ENCODE measurements at places on chromosomes 12 and 14. TPM values are rescaled to one million over a fixed set of nuclear protein-coding genes. Genes with fewer than 3 reads are reported as not detected.
A peak's percentile ranks its signal among the peaks of the same experiment; 100 is the strongest.

DNA sequence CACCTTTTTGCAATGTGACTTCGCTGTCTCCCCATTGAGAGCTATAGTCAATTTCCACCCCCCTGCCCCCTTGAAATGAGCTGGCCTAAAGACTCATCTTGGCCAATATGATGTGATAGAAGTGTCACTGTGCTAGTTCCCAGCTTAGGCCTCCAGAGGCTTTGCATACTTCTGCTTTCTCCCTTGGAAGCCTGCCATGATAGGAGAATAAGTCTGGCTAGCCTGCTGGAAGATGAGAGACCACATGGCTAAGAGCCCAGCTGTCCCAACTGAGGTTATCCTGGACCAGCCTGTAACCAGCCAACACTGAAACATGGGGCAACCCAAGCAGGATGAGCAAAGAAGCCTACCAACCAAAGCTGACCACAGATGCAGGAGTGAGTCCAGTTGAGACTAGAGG lies 196.9 kb downstream of the GRIN2B start:
- no peak for DNase-seq

DNA sequence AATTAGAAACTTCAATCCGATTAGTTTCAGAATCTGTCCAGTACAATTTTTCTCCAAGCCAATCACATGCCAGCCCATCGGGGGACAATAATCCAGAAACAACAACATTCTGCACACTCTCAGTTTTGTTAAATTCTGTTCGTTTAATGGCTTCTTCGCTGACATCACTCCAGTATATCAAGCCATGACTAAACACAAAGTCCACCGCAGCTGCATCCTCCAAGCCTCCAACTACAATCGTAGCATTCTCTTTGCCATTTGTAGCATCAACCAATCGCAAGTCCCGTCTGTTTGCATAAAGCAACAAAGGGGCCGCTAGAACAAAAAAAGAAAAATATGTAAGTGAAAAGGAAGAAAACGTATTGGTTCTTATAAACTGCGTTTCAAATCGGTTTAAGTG lies 22.5 kb downstream of the LRP6 start:
- DNase-seq, result no peak

ACRBP gene
- 6.1 TPM for total RNA-seq

DNA sequence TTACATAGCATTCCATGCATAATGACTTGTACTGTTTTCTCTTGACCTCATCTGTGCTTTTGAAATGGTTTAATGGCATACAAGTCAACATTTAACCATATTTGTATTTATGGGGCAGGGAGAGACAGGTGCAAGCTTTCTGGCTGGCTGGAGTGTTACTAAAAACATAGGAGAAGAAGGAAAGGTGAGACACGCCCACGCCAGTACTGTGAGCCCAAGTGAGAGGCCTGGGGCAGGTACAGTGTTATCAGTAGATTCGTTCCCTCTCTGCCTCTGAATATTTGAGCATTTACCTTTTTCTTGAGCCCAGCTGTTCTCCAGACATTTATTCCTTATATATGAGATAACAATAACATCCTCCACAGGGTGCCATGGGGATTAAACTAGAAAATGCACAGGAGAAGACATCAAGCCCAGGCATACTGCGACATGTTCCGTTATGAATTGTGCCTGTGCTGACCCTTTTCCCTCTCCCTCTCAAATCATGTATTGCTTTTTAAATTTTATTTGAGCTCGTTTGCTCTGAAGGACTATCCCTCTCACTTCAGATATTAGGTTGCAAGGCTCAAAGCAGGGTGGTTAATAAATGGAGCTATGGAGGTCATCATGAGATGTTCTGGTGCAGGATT lies 34.6 kb upstream of the TUBA1C start:
- no peak for DNase-seq

DNA sequence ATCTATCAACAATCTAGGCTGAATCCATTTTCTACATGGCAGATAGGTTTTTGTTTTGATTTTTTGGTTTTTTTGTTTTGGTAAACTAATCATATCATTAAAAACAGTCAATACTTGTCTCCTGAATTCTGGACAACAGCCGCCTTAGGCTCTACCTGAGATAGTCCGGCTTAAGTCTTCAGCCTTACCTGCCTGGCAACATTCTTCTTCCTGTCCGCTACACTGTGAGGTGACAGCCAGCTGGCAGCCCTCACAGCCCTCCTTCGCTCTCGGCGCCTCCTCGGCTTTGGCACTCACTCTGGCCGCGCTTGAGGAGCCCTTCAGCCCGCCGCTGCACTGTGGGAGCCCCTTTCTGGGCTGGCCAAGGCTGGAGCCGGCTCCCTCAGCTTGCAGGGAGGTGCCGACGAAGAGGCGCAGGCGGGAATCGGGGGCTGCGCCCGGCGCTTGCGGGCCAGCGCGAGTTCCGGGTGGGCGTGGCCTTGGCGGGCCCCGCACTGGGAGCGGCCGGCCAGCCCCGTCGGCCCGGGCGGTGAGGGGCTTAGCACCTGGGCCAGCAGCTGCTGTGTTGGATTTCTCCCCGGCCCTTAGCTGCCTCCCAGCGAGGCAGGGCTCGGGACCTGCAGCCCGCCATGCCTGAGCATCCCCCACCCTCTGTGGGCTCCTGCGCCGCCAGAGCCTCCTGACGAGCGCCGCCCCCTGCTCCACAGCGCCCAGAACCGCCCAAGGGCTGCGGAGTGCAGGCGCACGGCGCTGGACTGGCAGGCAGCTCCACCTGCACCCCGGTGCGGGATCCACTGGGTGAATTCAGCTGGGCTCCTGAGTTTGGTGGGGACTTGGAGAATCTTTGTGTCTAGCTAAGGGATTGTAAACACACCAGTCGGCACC lies 49.0 kb downstream of the MDGA2 start:
- DNase-seq, result peak; percentile 1

- peak; percentile 47 for DNase-seq
These were observed 1.5 kb upstream of the CRIP2 start for GRCh38 chr14:105473033-105473676.

DNA sequence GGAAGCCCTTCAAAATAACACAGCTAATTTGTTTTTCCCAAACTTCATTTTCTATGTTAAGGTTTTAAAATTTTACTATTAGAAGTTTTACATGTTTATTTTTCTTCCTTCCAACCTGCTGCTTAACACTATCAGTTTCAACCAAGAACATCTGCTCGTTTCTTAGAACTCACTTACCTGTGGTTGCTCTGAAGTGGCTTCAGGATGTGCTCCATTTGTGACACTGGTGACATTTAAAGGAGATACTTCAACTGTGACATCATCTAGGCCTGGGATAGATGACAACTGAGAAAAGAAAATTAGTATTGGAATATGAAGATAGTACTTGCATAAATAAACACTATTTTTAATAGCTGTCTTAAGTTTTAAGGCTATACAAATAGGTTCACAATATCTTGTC lies 17.9 kb downstream of the WASHC3 start:
- no peak for DNase-seq

- peak; percentile 88 for DNase-seq
These were observed 13.0 kb downstream of the PLEKHG6 start for GRCh38 chr12:6323340-6323994.

LBHD2 gene
- total RNA-seq, result 0.78 TPM

- no peak for DNase-seq
These were observed 173.2 kb upstream of the MYL2 start for GRCh38 chr12:111093428-111094142.

P2RX2 gene
- not detected for total RNA-seq

GRCh38 chr12:69401940-69402339 lies 42.4 kb downstream of the YEATS4 start:
- no peak for DNase-seq

PTPRO gene
- not detected for total RNA-seq

GRCh38 chr12:30816742-30817465 lies 62.2 kb upstream of the CAPRIN2 start:
- DNase-seq, result no peak

Data from PC-9 (cell line).